Activated CD4-positive, alpha-beta T cell treated with anti-CD3 and anti-CD28 coated beads, Interleukin-2, amount 10 ng/mL, durations not matched to agents 24 days and 14 days (primary cell): ENCODE measurements at places on chromosomes 3 and 15. TPM values are rescaled to one million over a fixed set of nuclear protein-coding genes. Genes with fewer than 3 reads are reported as not detected.
A peak's percentile ranks its signal among the peaks of the same experiment; 100 is the strongest.

Gene SAMMSON
- total RNA-seq, result not detected in 2 replicates

Gene GOLGA8H
- total RNA-seq, result 0.12 TPM in 1 of 2 replicates, not detected in the other

Gene PRICKLE2
- not detected in 2 replicates for total RNA-seq

Gene IGSF11
- 0.47 TPM in 1 of 2 replicates, not detected in the other for total RNA-seq

Gene CPN2
- total RNA-seq, result not detected in 2 replicates

Gene ARPIN
- total RNA-seq, result not detected in 2 replicates

Gene PXYLP1
- total RNA-seq, result 10.7 and 11.7 TPM in 2 replicates

Gene RASSF1
- 68.3 and 68.8 TPM in 2 replicates for total RNA-seq

Gene CFAP91
- total RNA-seq, result 0.26 TPM in 1 of 2 replicates, not detected in the other

DNA sequence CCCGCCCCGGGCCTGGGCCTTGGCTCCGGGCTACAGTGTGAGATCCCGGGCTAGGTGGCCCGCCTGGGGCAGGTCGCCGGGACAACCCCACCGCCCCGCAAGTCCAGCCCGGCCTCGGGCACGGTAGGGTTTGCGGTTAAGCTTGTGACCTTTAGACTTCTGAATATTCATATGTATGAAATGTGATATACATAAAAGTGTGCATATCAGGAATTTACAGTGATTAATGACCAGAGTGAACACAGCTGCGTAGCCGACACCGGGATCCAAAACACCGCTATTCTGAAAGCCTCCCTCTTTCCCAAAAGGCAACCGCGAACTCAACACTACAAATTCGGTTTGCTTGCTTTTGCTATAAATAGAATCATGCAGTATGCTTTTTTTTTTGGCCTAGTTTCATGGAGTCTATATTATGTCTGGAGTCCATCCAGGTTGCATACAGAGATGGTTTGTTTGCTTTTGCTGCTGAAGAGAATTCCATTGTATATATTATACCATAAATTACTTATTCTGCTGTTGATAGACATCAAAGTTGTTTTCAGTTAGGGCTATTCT, 636 bp upstream of the SNRPA1 start:
- H3K27ac ChIP-seq, result peak overlapping the region; percentile 96
- H3K4me1 ChIP-seq, result peaks cover 33% of the 10 kb centered on the region
- peak overlapping the region; percentile 90 for H3K4me3 ChIP-seq
- no peaks in the 10 kb centered on the region for H3K27me3 ChIP-seq
- DNase-seq, result no peak

DNA sequence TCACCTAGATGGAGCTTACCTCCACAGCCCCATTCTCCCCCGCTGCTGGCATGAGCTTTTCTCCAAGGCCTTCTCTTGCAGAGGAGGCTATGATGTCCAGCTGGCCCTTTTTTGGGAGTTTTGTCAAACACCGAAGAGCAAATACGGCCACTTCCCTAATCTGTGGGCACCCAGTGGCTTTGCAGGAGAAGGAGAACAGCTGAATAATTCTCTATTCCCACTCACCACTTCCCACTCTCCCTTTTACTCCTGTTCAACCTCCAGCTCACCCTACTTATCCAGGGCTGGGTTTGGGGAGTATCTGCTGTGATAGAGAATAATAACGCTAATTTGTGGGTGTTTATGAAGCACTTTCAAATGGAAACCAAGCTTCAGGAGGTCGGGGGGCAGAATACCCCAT, 93.0 kb downstream of the AAGAB start:
- H3K27ac ChIP-seq, result peak overlapping the region; percentile 49
- no peaks in the 10 kb centered on the region for H3K27me3 ChIP-seq
- peaks cover 32% of the 10 kb centered on the region for H3K4me1 ChIP-seq
- H3K4me3 ChIP-seq, result no peak overlapping the region
- H3K36me3 ChIP-seq, result peaks cover 45% of the 10 kb centered on the region

DNA sequence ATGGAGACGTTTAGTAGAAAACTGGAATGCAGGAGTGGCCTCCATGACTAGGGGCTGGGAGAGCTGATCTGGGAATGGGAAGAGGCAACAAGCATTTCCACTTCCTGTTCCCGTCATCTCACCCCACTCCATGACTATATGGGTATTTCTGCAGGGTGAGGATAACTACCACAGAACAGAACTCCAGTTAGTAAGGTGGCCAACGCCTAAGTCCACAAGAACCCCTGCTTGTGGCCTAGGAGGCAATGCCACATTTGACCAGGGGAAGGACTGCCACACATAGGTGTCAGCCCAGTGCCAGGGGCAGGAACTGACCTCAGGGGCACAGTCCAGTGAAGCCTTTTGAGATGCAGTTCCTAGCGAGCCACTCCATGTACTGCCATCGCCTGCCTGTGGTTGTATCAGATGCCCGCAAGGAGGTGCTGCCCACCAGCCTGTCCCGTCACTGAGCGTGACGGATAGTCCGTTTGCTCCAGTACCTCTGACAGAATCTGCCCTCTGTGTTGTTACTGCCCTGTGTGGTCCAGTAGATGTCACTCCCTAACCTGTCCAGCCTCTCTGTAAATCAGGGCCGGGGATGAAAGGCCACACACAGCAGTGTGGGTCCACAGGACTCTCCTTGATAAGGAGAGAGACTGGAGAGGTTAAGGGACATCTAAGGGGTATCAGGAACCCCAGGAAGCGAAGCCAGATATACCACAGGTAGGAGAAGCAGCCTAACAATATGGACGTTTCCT, 3.5 kb upstream of the MTFMT start:
- peaks cover 3% of the 10 kb centered on the region for H3K36me3 ChIP-seq
- DNase-seq, result peak; percentile 75
- H3K4me1 ChIP-seq, result peaks cover 19% of the 10 kb centered on the region
- H3K27ac ChIP-seq, result no peak overlapping the region

- H3K36me3 ChIP-seq, result peaks cover 25% of the 10 kb centered on the region
- no peak overlapping the region for H3K4me3 ChIP-seq
- no peak overlapping the region for H3K27ac ChIP-seq
- DNase-seq, result no peak
- no peaks in the 10 kb centered on the region for H3K27me3 ChIP-seq
Measured at GRCh38 chr3:177182352-177182751, 14.9 kb downstream of the TBL1XR1 start.

DNA sequence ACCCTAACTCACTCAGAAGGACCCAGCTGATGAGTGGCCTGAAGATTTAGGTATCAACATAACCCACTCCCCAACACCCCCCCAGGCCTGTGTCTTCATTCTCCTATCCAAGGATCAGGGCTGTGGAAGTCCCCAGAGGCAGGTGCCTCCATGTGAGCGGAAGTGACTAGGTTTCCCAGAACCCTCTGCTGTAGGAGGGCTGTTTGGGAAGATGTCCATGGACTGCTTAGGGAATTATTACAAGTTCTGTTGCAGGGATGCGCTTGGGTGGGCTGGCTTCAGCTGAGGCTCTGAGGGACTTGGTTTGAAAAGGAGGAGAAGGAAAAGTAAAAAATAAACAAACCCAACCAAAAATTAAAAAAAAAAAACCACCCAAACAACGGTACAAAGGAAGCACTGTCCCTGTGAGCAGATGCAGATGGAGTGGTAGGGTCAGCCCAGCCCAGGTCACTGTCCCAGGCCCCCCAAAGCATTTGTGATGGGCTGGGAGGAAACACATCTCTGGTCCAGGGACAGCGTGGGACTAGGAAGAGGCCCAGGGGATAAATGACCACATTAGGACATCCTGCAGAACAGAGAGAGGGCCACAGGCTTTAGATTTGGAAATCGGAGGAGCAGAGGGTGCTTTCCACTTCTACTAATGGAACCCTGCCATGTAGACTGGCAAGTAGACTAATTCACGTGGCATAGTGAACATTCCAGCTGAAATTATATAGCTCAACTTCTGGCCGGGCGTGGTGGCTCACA, 12.2 kb upstream of the APOD start:
- H3K36me3 ChIP-seq, result no peaks in the 10 kb centered on the region
- H3K4me1 ChIP-seq, result peaks cover 1% of the 10 kb centered on the region
- DNase-seq, result no peak
- no peak overlapping the region for H3K4me3 ChIP-seq
- peaks cover 3% of the 10 kb centered on the region for H3K27me3 ChIP-seq
- no peak overlapping the region for H3K27ac ChIP-seq

GRCh38 chr15:85685356-85685755, 109.4 kb downstream of the KLHL25 start:
- H3K36me3 ChIP-seq, result peaks cover 28% of the 10 kb centered on the region
- H3K27ac ChIP-seq, result no peak overlapping the region
- no peak for DNase-seq
- no peaks in the 10 kb centered on the region for H3K27me3 ChIP-seq
- peaks cover 35% of the 10 kb centered on the region for H3K4me1 ChIP-seq
- no peak overlapping the region for H3K4me3 ChIP-seq

GRCh38 chr15:93076875-93077274, 12.1 kb downstream of the RGMA start:
- H3K36me3 ChIP-seq, result no peaks in the 10 kb centered on the region
- no peak overlapping the region for H3K4me3 ChIP-seq
- no peak for DNase-seq
- H3K27ac ChIP-seq, result no peak overlapping the region

GRCh38 chr3:110362751-110363150, 708.9 kb upstream of the NECTIN3 start:
- H3K27me3 ChIP-seq, result no peaks in the 10 kb centered on the region
- no peak overlapping the region for H3K27ac ChIP-seq

- no peak overlapping the region for H3K27ac ChIP-seq
- H3K36me3 ChIP-seq, result peaks cover 32% of the 10 kb centered on the region
- no peak for DNase-seq
- H3K4me3 ChIP-seq, result no peak overlapping the region
Measured at GRCh38 chr3:124985349-124985748, 50.8 kb upstream of the MUC13 start.

DNA sequence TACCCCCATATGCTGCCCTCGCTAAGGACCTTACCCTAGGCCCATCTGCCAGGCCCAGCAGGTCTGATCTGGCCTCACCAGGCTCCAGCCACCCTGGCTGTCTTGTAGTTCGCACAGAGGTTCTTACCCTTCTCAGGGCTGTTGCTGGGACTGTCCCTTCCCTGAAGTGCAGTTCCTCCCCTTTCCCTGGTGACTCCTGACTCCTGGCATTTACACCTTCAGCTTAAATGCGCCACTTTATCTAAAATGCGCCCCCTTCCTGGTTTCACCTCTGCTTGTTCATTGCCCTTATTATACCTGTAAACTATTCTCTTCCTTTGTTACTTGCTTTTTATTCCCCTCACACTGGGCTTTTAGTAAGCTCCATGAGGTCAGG, 835 bp upstream of the TTLL3 start:
- no peaks in the 10 kb centered on the region for H3K27me3 ChIP-seq
- DNase-seq, result no peak
- peak overlapping the region; percentile 92 for H3K27ac ChIP-seq
- peak overlapping the region; percentile 82 for H3K4me3 ChIP-seq
- H3K4me1 ChIP-seq, result peaks cover 40% of the 10 kb centered on the region

GRCh38 chr15:84023636-84024035, 211.9 kb upstream of the GOLGA6L4 start:
- peak; percentile 72 for DNase-seq
- H3K27ac ChIP-seq, result no peak overlapping the region
- no peaks in the 10 kb centered on the region for H3K36me3 ChIP-seq
- H3K4me1 ChIP-seq, result no peaks in the 10 kb centered on the region

- peaks cover 43% of the 10 kb centered on the region for H3K27me3 ChIP-seq
- H3K4me1 ChIP-seq, result peaks cover 8% of the 10 kb centered on the region
- no peak overlapping the region for H3K4me3 ChIP-seq
- no peaks in the 10 kb centered on the region for H3K36me3 ChIP-seq
Measured at GRCh38 chr15:68553994-68554720, 24.6 kb upstream of the CORO2B start.

DNA sequence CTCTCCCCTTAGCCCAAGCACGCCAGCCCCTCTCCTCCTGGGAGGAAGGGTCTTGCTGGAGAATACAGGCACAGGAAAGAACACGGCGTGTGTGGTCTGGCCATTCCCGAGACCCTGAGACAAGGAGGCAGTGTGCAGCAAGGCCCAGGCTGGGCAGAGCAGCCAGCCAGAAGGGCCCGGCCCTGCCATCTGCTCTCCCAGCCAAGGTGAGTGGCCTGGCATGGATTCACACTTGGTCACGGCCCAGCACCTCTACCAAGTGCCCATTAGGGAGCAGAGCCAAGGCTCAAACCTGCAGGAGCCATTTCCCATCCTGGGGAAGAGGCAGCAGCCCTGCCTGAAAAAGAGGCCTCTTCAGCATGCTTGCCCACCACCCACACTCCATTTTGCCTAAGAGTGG, 28.6 kb downstream of the MEGF11 start:
- H3K27ac ChIP-seq, result no peak overlapping the region
- H3K4me1 ChIP-seq, result no peaks in the 10 kb centered on the region
- no peak overlapping the region for H3K4me3 ChIP-seq

GRCh38 chr3:84906065-84906464, 52.7 kb upstream of the CADM2 start:
- H3K4me1 ChIP-seq, result no peaks in the 10 kb centered on the region
- no peak for DNase-seq
- H3K27me3 ChIP-seq, result no peaks in the 10 kb centered on the region
- no peak overlapping the region for H3K4me3 ChIP-seq
- H3K27ac ChIP-seq, result no peak overlapping the region

GRCh38 chr3:33211444-33211843, 7.2 kb downstream of the SUSD5 start:
- peaks cover 50% of the 10 kb centered on the region for H3K27me3 ChIP-seq
- no peak overlapping the region for H3K27ac ChIP-seq
- no peaks in the 10 kb centered on the region for H3K4me1 ChIP-seq
- no peak for DNase-seq
